CD4-positive, alpha-beta T cell (primary cell): ENCODE measurements at places on chromosomes 1 and 21.

DNA sequence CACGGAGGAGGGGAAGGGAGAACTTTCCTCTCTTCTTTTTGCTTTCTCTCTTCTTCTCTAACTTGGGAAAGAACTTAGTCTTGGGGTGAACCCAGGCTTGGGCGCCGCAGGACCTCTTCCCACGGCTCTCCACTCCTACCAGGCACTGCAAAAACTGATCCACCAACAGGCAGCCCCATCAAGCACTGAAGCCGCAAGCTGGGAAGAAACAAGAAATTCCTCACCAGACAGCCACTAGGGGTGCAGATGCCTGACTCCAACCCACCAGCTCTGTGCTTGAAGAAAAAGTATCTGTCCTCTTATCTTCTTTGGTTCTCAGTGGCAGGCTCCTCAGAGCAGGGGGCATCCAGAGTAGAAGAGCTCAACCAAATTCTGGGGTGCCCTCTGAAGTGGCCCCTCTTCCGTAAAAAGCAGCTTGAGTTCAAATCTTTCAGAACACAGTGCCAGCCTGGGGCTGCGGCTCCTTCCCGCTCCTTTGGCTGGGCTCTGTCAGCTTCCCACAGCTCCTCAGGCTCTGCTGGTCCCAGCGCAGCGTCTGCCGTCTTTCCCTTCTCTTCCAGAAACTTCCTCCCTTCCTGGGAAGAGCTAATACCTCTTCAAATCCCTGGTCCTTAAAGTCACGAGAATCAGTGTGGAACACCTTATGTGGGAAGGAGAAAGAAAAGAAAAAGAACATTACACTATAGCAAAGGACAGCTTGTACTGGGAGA is 2.4 kb downstream of the SLC41A1 start:
- no peak for DNase-seq

GRCh38 chr1:63679076-63679475 is 85.9 kb downstream of the PGM1 start:
- DNase-seq, result no peak

DNA sequence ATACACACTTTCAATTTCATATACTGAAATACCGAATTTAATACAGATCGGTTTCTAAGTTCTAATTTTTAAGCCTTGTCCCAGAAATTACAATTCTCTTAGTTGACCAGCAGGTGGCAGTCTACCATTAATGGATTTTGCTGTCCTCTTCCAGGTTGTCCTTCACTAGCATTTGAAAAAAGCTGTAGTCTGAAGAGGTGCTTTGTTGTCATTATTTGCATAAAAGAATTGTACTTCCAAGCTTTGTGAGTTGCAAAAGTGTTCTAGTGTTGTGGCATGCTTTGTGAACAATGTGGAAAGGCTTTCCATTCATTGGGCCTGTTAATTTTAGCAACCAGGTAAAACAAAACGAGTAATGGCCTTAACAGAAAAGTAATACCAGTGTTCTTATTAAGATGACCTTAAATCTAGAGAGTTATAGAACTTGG is 193.6 kb downstream of the RPS6KC1 start:
- no peak for DNase-seq

DNA sequence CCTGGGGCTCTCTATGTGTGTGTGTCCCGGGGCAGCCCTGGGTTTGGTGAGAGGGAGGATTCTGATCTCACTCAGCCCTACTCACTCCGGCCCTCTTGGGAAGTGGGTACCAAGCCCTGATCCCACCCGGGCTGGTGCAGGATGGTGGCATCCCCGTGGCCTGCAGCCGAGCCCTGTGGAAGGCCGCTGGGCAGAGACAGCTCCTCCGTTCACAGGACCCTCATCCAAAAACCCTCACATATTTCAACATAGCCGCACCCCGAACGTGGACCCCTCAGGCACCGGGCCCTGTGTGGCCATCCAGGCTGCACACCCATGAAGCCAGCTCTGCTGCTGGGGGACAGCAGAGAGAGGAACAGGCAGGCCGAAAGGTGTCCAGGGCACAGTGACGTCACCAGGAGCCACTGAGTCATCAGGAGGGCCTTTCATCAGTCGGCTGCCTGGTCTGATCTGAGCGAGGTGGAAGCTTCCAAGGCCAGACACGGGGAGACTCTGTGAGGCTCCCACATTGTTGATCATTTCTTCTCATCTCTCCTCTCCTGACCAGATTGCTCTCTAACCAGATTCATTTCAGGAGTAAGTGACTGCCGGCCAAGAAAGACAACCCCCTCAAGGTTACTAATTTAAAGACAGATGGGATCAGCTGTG is 16.2 kb upstream of the GPR157 start:
- DNase-seq, result no peak

- DNase-seq, result no peak
These were observed 76.4 kb downstream of the FOXD2 start for GRCh38 chr1:47514229-47514628.

DNA sequence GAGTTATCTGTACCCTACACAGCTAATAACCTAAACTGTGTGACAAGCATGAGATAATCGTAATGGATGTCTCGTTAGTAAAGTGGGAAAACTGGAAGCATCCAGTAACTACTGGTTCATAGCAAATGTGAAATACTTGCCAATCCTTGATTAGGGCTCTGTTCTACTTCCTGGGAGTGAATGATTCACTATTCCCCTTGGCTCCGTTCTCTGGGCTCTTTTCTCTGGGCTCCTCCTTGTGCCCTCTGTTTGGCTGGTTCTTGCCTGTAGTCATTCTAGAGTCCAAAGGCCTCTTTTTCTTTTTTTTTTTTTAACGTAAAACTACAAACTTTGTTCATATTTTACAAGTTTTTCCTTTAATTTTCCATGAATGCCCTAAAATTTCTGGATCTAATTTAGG is 465.8 kb upstream of the PLXNA2 start:
- DNase-seq, result no peak

- DNase-seq, result no peak
These were observed 4.2 kb upstream of the TFF3 start for GRCh38 chr21:42319376-42319775.

GRCh38 chr1:119711804-119712341 is at the start of gene PHGDH:
PHGDH (plus strand) TSS chr1:119711934; CDS start chr1:119712023, 89 bp downstream.
- DNase-seq, result peak; percentile 34

GRCh38 chr1:160207771-160208556 is 2.8 kb downstream of the PEA15 start:
- DNase-seq, result no peak

DNA sequence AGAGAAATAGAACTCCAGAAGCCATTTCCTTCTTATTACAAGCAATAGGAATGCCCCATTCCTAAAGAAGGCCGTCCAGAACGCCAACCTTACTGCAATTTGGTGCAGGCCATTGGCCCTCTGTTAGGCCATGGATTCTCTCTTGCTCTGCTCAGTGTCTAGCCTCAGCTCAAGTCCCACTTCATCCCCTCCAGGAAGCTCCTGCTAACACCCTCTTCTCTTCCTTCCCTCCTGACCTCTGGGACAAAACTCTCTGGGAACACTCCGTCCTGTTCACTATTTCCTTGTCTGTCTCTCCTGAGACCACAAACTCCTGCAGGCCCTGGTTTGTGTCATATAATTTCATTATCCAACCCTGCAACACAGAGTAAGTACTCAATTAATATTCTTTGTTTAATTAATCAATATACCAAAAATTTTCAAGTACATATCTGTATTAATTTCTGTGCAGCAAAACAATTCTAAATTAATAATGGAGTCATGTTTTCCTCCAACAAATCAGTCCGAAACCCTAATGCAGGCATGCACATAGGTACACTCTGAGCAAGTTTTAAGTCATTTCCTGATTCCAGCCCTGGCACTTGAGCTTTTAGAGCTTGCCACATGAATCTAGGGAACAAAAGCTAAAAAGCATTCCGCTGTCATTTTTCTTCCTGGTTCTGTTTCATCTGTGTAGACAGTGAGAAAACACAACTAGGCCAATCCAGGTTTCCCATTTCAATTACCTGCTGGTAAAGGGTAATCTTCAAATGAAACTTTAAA is 245.3 kb downstream of the SETD4 start:
- no peak for DNase-seq

DNA sequence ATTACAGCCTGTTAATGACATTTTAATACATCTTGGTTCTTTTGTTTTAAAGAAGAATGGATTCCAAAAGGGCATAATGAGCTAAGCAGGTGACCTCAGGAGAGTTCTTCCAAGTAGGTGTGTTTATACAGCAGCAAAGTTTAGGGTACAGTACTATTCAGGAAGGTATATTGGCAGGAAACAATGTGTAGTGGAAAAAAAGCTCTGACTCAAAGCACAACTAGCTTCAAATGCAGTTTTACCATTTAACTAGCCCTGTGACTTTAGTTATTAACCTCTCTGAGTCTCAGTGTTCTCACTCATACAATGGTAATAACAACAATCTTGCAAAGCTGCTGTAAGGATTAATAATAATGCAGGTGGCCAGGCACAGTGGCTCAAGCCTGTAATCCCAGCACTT is 29.9 kb downstream of the FAF1 start:
- no peak for DNase-seq

- no peak for DNase-seq
These were observed 81.5 kb upstream of the MROH9 start for GRCh38 chr1:170853867-170854266.

DNA sequence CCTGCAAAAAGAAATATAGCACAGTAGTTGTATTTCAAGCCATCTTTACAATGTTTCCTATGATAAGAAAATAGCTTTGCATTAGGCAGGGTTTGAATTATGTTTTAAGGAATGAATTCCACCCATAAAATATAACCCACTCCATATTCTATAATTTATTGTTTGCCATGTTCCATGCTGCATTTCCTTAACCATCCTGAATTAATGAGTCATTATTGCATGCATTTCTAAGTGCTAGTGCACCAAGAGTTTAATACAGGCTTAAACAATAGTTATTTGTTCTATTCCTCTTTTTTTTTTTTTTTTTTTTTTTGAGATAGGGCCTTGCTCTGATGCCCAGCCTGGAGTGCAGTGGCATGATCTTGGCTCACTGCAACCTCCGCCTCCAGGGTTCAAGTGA is 45.2 kb downstream of the MIGA1 start:
- no peak for DNase-seq

GRCh38 chr1:5105744-5106143 is 451.3 kb downstream of the AJAP1 start:
- DNase-seq, result no peak

- no peak for DNase-seq
These were observed at the start of gene LCE3E for GRCh38 chr1:152566681-152567080. LCE3E (minus strand) TSS chr1:152566780; CDS start chr1:152566208, 572 bp downstream.

DNA sequence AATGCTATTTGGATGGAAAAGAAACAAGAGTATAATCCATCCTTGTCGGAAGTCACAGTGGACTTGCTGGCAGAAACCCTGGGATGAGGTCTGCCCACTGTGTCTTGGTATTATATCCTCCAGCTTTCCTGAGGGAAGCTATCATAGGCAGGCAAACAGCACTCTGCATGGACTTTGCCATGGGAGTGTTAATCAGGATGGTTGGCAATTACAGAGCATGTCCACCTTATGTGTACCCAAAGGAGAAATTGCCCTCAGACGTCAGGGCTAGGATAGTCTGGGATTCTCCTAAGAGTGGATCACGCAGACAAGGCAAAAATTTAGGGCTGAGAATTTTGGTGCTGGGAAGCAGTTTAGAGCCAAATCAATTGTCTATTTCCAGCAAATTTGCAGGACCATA is 184.9 kb upstream of the ESRRG start:
- DNase-seq, result no peak

DNA sequence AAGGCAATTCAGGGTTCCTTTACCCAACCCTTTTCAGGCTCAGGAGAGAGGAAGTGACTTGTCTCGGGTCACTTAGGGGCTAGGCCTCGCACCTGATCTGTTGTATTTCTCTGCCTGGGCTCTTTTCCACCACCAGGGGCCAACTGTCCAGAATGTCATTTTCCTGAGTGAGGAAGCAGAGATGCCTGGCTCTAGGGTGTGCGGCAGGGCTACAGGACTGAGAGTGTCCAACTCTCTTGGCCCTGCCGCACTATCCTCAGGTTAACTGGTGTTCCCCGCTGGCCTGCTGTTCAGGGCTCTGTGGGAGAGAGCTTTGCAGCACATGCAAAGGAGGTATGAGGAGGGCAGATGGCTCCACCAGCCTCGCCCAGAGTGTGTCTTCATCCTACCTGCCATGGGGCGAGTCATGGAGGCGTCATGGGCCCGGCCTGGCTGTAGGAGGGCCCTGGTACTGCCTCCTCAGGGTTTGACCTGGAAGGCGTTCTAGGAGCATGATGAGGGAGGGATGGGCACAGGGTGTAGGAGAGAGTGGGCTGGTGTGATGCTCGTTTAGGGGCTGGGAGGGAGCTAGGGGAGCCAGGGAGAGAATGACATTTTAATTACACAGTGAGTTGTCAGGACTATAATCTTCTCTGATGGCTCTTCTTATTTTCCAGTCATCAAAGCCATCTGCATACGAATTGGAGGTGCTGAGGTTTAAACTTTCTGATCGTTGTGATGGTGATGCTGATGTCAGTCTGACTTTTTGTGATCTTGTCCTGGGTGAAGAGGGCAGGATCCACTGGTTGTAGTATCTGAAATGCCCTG is 128.3 kb downstream of the NOS1AP start:
- DNase-seq, result no peak

DNA sequence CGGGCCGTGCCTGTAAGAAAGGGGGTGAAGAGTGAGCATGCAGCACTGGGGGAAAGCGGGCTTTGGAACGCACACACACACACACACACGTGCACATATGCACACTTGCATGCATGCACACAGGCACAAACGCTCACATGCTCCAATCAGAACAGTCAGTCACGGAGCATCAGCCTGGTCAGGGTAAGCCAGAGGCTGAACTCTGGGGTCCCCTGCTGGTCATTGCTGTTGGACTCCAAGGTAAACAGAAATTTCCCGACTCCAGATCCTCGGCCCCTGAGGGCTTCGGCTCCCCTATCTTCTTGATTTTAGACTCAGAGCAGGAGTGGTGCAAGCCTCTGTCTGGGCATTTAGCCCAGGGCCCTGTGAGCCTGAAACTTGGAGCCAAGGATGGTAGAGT is 54.2 kb downstream of the SYT2 start:
- DNase-seq, result no peak

GRCh38 chr1:192954705-192955265 is 104.4 kb downstream of the UCHL5 start:
- DNase-seq, result no peak

DNA sequence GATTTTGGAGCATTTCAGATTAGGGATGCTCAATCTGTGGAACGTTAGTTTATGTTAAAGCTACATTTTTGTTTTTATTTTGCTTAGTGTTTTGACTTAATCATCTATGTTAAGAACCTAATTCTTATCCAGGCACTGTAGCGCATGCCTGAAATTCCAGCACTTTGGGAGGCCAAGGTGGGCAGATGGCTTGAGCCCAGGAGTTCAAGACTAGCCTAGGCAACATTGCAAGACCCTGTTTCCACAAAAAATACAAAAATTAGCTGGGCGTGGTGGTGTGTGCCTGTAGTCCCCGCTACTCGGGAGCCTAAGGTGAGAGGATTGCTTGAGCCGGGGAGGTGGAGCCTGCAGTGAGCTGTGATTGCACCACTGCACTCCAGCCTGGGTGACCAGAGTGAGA is 23.4 kb downstream of the FNBP1L start:
- no peak for DNase-seq

GRCh38 chr1:230399321-230400006 is 26.7 kb downstream of the PGBD5 start:
- no peak for DNase-seq
